ENCODE measurements at places on chromosomes 7 and 10.
A peak's percentile ranks its signal among the peaks of the same experiment; 100 is the strongest.

DNA sequence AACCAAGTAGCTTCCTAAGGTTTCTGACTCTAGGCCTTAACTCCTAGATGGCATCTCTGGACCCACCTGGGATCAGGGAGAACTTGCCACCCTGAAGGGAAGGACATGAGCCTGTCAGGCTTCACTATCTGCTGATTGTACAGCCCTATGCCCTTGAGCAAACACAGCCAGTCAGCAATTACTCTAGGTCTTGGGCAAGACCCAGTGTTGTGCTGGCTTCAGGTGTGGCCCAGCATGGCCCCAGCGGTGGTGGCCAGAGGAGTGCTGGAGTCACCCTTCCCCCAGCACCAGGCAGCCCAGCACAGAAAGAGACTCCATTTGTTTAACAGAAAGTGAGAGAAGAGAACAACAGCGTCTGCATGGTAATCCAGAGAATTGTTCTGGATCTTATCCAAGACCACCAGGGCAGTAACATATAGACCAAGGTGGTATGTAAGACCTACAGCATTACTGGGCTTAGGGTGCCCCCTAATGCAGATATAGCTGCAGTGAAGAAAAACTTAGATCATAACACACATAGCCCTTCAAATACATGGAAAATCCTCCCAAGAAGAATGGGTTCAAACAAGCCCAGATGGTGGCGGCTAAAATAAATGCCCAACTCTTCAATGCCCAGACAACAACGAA is 207.7 kb downstream of the MAGI2 start:
- DNase-seq: no peak

GRCh38 chr7:37113661-37114355 is 334.9 kb downstream of the ELMO1 start:
- DNase-seq: peak; percentile 28

GRCh38 chr10:1762076-1762475 is 24.8 kb upstream of the ADARB2 start:
- DNase-seq: no peak

GRCh38 chr10:34291466-34292193 is 523.5 kb downstream of the PARD3 start:
- DNase-seq: no peak

DNA sequence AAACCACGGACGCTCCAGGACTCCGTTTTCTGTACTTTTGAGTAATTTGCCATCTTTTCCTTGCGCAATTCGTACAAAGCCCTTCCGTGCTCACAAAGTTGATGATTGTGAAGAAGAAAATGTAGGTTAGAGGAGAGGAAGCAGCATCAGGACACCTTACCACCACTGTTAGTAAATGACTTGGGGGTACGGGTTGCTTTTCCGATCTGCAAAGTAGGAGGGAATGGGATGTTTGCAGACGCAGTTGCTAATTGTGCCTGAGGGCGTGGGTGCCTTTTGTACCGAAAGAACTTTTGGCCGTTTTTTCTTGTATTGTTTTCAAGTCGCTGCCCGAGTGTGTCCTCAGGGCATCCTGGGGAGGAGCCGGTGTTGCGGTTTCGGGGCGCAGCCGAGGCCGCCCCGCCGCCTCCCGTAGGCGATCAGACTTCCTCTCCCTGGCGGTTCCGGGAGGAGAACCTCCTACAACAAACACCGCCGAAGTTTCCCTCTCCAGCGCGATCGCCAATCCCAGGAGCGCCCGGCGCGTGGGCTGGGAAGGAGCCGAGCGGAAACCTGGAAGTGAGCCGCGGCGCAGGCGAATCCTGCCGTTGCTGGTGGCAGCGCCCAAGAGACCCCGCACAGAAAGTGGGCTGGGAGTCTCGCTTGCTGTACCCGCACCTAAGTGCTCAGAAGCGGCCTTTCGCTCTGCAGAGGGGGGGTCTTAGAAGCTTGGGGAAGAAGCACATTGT is 1.0 kb downstream of the PRR15 start:
- DNase-seq: peak; percentile 64
